ENCODE measurements at places on chromosomes 4 and X. TPM values are rescaled to one million over a fixed set of nuclear protein-coding genes. Genes with fewer than 3 reads are reported as not detected.
A peak's percentile ranks its signal among the peaks of the same experiment; 100 is the strongest.

PDCL2 gene
- total RNA-seq = not detected

HSFX2 gene
- total RNA-seq = 0.17 TPM

DNA sequence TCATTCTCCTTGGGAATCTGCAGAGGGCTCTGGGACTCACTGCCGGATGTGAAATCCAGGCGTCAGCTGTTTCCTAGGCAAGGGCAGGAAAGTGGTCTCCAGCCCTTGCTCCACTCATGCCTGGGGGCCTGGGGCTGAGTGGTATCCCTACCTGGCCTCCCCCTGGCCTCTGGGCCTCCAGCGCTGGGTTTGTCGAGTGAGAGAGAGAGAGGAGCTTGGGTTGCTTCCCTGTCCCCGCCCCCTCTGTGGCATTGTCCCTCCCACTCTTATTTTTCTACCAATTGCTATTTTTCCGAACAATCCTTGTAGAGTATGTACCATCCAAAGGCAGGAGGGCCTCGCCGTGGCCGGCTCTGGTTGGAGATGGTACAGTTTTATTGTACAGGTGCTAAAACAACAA lies 53.1 kb downstream of the ELF4 start:
- DNase-seq = no peak

DNA sequence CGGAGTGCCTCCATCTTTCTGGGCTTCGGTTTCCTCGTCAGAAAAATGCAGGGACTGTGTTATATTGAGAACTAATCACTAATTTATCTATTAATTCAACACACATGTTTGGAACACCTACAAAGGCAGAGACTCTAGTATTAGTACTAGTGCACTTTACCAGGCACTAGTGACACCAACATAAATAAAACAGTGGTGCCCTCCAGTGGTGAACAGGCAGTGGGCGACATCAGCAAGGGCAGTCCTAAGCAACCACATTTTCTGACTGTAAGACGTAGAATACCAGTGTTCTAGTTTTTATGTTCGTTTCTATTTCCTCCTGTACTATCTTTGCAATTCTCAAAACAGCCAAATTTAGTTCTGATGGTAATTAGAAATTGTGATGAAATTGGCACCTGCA lies 69.1 kb upstream of the UCP1 start:
- DNase-seq = peak; percentile 47

- peak; percentile 68 for DNase-seq
Measured at GRCh38 chr4:80201252-80202151, 4.2 kb downstream of the PRDM8 start.

- DNase-seq = peak; percentile 12
Measured at GRCh38 chr4:168832763-168833575, 177.1 kb downstream of the CBR4 start.

- DNase-seq = peak; percentile 56
Measured at GRCh38 chr4:147019091-147019490, 73.4 kb upstream of the TTC29 start.

- DNase-seq = no peak
Measured at GRCh38 chr4:165879641-165880040, 6.6 kb downstream of the TLL1 start.

DNA sequence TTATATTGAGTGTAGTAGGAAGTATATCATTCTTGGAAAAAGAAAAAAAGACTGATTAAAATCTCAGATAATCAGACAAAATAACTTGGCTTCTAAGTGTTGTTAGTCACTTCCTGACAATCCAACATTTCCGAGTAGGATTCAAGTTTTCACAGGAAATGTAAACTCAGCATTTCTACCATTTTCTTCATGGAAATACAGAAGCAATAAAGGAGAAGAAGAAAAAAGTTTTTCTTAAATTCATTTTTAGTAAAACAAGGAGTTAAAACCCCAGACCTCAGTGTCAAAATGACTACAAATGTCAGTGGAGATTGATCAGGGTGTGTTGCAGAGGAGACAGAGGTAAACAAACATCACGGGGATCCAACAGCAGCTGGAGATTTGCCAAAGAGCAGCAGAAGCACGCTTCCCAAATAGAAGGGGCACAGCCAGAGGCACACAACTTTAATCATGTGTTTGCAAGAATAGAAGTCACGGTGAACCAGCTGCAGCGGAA lies 129.3 kb upstream of the FAM9B start:
- DNase-seq = no peak

DNA sequence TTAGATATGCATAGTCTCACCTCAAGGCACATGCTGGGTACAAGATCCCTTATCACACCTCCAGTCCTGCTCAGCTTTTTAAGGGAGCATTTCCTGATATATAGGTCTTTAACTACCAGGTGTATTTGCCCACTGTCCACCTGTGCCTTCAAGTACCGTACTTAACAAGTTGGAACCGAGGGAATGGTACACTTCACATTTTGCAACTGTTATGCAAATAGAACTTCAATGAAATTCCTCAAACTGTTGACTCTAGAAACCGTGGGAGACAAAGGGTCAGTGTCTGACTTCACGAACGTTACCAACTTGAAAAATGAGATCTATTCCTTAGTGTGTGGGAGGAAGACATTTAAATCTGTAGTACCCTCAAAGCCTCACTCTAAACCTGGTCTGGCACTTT lies 5.2 kb downstream of the TRIM2 start:
- DNase-seq = no peak

DNA sequence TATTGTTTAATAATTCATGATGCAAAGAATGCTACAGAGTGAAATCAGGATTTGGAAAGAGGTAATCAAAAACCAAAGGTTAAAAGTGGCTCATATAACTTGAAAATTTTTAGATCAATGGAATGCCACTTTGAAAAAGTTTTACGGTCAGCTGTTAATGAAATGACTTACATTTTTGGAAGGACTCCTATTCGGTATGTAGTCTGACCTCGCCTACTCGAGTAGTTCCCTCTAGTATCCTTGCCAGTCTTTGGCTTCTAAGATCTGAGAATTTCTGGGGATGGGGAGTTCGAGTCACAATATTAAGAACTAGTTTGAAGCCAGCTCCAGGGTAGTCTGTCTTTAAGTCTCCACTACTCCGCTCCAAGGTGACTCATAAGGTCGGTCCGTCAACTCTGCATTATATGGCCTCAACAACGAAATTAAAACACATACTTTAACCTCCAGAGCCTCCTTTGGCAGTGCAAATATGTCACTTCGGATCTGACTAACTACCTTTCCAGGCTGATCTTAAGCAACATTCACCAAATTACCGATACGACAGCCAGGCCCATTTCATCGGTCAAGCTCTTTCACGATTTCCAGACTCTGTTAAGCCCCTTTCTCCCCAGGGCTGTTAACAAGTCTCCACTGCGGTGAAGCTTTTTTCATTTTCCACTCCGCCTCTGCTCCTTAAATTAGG lies 733 bp upstream of the NAA15 start:
- DNase-seq = peak; percentile 39
